ENCODE measurements at places on chromosomes 5 and 9.

- no peak for DNase-seq
Observed at GRCh38 chr9:104836767-104837166, 72.8 kb downstream of the NIPSNAP3B start.

DNA sequence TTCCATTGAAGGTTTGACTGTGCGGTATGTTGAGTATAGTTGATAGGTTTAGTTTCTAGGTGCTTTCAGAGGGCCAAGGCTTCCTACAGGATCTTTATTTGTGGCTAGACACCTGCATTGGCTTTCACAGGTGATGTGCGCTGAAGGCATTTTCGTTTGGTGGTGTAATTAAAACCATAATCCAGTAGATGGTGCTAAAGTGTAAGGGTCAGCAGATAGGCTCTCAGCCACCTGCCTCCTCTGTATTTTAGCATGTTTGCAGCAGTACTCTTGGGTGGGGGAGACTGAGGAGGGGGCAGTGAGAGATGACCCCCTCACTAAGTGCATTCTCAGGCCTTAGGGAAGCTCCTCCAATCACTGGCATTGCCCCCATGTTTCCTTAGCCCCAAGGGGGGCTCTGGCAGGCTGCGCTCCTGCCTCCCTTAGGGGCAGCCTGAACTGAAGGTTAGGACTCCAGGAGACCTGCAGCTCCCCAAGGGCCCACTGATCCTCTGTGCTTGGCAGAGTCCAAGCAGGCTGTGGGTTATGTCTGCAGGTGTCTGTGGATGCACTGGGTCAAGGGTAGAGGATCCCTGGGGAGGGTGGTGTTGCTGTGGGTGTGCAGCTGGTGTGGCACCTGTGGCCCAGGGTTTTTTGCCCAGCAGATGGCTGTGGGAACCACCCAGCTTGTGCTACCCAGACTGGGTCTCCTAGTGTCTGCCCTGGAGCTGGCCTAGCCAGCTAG is 23.4 kb downstream of the CDK20 start:
- no peak for DNase-seq

DNA sequence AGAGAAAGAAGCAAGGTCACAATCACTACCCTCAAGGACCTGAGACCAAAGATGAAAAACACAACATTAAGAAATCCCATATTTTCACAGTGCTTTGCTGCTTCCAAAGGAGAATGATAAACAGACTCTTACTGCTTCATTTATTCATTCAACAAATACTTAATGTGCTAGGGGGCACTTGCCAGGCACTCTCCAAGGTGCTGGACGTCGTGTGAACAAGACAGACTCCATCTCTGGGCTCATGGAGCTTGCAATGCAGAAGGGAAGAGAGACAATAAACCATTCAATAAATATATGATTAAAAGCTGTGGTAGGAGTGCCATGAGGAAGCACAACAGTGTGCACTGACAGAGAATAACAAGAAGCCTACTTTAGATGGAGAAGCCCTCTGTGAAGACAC is 327.7 kb downstream of the CDK5RAP2 start:
- DNase-seq: no peak

GRCh38 chr5:56190497-56190896 is 42.6 kb downstream of the ANKRD55 start:
- no peak for DNase-seq

- no peak for DNase-seq
Observed at GRCh38 chr5:145295236-145295835, 539.8 kb downstream of the PRELID2 start.

GRCh38 chr5:173451031-173451430 is 122.8 kb upstream of the STC2 start:
- DNase-seq: no peak
